ENCODE measurements at places on chromosomes 16 and 17.

GRCh38 chr16:75053791-75054555 is 55.1 kb downstream of the ZNRF1 start:
- DNase-seq, result no peak

- no peak for DNase-seq
Measured at GRCh38 chr16:55760310-55761001, 72.4 kb downstream of the CES1 start.

DNA sequence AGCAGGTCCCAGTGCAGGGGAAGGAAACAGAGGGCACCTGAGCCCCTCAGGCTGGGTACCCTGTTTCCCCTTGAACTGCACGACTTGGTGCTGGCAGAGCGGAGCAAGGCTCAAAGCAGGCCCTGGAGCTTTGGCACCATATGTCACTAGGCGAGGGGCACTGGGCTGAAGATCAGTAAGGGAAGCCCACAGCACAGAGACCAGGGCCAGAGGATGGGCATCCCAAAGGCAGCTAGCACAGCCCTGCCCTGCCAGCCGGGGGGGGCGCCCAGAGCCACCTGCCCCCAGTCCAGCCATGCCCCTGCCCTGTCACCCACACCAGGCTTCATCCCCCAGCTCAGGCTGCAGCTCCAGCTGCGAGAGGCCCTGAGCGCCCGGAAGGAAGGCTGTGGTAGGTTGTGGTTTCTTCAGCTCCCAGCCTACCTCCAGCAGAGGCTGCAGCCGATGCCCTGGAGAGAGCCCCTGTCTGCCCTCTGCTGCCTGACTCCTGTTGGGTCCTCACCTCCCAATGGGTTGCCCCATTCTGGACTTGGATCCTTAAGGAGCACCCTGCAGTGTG is 10.9 kb downstream of the NHERF1 start:
- no peak for DNase-seq

GRCh38 chr17:3594051-3594800 is 15.0 kb downstream of the TRPV1 start:
- no peak for DNase-seq

DNA sequence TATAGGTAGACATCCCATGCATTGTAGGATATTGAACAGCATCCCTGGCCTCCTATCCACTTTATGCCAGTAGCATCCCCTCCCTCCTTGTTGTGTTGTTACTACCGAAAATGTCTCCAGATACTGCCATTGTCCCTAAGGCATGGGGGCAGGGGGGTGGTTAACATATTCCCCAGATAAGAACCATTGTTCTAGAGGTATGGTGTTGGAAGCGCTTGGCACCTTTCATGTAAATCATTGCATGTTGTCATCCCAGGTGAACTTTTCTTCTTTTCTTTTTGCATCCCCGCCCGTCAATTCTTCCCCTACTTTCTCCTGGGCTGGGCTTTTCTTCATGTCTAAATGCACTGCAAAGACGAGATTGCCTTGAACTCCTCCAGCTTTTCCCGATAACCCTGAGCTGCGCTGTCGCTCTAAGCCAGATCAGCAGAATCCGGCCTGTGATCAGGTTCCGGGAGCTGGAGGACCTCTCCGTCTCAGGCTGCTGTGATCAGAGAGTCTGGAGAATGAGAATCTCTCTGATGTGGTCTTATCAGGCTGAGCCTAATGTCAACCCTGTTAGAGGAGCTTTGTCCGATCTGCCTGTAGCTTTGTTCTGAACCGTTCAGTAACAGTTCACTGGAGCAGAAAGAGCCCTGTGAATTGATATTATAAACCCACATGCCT is 76.2 kb downstream of the RBFOX1 start:
- DNase-seq, result no peak

GRCh38 chr17:61412860-61413660 is 13.4 kb downstream of the TBX2 start:
- no peak for DNase-seq

GRCh38 chr16:77787452-77787851 is 912 bp upstream of the VAT1L start:
- no peak for DNase-seq

- DNase-seq, result no peak
Measured at GRCh38 chr17:78168903-78169793, 767 bp downstream of the SYNGR2 start.

- no peak for DNase-seq
Measured at GRCh38 chr17:29929006-29929532, 959 bp downstream of the SSH2 start.

- DNase-seq, result no peak
Measured at GRCh38 chr16:48911700-48912099, 301.7 kb upstream of the N4BP1 start.

DNA sequence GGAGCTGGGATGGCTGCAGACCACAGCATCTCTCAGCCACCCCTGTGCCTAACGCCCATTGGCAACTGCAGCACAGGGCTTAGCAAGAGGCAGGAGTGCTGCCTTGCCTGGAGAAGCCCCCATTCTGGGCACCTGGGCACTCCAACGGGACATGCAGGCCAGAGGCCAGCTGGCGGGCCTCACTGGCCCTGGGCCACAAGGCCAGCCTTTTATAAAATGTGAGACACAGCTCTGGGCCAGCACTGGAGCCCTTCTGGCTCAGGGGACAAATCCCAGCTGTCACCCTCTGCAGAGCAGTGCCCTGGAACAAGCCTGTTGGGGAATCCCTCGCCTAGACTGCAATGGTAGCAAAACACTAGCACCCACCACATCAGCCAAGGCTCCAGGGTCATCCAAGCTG is 171.8 kb downstream of the WSCD1 start:
- no peak for DNase-seq

DNA sequence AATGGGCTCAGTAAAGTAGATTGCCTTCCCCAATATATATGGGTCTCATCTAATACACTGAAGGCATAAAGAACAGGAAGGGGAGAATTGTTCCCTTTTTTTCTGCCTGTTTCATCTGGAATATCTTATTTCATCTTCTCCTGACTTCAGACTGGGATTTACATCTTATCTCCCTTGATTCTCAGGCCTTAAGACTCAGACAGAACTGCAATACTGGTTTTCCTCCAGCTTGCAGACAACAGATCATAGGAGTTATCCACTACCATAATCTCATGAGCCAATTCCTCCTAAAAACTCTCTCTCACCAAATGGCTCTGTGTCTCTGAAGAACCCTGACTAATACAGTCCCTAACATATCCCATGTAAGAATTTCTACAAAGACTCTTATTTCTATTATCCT is 390.7 kb downstream of the CDH8 start:
- no peak for DNase-seq

GRCh38 chr17:80712089-80712488 is 167.5 kb downstream of the RPTOR start:
- DNase-seq, result no peak

DNA sequence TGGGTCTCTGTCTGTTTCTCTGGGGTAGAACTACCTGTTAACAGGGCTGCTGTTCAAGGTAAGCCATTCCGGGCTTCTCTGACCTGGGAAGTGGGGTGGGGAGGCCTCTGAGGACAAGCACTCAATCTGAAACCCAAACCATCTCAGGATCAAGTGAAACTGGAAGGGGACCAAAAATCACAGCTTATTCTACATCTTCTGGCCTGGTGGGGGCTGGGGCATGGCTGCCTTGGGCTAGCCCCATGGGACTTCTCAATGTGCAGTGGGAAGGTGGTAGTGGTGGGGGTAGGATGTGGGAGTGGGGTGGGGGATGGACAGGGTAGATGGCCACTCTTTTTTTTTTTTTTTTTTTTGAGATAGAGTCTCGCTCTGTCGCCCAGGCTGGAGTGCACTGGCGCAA is 5.5 kb downstream of the FLOT2 start:
- no peak for DNase-seq

DNA sequence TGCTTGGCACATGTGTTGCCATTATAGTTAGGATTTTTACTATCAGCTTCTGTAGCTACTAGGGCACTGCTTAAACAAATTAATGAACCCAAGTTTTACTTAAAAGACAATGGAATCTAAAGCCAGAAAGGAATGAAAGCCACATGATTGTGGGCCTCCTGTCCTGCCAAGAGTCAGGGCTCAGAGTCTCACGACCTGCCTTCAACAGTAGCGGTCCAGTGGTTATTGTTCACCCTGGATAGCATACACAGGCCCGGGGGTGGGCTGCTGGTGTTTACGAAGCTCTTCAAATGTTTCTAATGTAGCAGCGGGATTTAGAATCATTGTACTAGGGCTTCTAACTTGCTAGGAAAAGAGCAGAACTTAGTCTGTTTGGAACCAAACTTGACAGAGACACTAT is 7.8 kb downstream of the GABARAPL2 start:
- no peak for DNase-seq

GRCh38 chr17:63675607-63676546 is 24.0 kb downstream of the LIMD2 start:
- DNase-seq, result no peak

DNA sequence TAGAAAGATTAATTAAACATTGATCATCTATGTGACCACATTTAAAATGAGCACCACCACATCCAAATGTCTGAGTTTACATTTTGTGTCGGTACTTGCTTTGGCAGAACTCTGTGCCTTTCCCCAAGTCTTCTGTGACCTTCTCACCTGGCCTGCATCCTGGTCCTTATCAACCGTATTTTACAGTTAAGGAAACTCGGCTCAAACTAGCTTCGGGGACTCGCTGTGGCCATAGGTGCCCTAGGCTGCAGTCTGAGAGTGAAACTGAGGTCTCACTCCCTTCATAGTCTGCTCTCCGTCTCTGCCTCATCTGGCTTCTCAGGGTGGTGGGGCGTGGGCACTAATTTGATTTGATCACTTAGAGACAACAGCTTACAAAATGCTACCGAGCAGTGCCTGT is 555.5 kb downstream of the WWOX start:
- no peak for DNase-seq

DNA sequence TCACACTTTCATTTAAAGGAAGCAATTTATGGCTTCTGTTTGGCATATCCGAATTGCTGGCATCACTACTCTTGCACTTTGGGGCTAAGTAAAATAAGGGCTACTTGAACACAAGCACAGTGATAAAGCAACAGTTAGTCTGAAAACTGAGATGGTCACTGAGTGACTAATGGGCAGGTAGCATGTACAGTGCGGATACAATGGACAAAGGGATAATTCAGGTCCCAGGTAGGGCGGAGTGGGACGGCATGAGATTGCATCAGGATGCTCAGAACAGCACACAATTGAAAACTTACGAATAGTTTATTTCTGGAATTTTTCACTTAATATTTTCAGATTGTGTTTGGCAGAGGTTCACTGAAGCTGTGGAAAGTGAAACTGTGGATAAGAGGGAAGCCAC is 9.2 kb upstream of the SMIM36 start:
- DNase-seq, result no peak

DNA sequence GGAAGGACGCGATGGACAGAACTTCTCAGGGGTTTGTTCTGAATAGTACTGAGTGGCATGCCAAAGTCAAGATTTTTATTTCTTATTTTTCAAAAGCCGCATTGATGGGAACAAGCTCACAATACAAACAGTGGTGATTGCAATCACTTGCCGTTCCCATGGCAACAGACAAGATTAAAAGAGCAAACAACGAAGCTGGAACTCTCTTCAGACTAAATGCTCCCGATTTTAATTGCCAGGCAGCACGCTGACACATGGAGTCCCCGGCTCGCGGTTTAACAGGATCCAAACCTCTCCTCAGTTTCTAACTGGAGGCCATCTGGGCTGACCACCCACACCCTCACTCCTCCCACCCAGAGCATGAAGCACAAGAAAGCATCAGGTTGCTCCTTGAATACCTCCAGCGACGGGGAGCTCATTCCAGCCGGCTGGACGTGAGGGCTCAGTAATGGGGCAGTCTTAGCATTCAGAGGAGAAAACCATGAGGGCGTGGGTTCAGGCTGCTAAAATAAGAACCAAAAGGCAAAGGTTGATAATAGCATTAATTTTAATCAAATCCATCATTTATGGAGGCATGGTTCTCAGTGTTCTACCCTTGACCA is 41.5 kb downstream of the AIPL1 start:
- DNase-seq, result no peak

DNA sequence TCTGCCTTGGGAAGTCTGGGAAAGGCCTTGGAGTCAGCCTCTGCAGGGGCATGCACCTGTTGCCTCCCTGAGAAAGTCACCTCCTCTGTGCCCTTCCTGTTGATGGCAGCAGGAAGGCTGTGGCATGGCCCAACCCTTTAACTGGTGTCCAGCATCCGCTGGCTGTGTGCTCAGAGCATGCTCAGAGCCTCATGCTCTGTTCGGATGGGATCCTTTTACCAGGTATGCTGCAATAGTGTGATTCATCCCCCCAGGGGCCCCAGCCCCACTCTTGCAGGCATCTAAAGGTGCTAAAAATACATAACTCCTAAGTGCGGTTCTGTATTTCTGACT is 24.9 kb downstream of the KLHL36 start:
- no peak for DNase-seq

DNA sequence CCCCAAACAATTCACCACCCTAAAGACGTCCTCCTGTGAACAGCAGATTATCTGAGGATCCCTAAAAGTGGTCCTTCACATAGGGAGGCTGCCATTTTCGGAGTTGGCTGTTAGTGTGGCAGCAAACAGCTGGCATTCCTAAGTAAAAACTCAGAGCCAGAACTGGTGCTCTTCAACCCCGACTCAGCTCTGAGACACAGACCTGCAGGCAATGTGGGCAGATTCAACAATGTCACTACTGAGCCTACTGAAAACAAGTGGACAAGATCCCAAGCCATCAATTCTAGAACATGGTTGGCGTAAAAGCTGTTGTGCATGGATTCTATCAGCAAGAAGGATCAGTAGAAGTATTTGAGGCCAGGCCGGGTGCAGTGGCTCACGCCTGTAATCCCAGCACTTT is 247.2 kb downstream of the NTN1 start:
- no peak for DNase-seq

DNA sequence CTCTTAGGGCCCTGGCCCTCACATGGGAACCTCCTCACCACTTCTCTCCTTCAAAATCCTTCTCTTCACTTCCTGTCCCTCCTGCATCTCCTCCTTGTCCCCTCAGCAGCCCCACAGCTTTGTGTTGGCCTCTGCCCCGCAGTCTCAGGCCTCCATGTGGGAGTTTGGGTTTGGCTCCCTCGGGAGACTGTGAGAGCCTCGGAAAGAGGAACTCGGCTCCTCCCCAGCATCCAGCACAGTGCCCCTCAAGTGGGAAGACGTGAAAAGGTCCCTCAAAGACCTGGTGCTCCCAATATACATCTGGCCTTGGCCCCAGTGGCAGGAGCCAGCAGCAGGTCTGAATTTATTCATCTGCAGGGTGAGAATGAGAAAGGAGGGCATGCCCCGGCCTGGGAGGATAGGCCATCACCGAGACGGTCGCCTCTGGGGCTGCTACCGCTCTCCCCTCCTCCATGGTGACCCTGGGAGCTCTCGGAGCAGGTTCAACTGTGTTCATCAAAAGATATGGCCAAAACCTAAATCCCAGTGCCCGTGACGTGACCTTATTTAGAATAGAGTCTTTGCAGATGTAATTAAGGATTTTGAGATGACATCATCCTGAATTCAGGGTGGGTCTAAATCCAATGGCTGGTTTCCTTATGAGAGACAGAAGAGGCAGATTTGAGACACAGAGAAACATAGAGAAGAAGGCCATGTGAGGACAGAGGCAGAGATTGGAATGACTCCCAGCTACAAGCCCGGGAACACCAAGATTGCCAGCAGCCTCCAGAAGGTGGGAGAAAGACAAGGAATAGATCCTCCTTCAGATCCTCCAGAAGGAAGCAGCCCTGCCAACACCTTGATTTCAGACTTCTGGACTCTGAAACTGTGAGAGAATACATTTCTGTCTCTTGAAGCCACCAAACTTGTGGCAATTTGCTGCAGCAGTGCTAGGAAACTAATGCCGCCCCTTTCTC is 135.1 kb downstream of the MRM1 start:
- DNase-seq, result no peak
